ENCODE measurements at places on chromosomes 6 and 20. TPM values are rescaled to one million over a fixed set of nuclear protein-coding genes. Genes with fewer than 3 reads are reported as not detected.

- DNase-seq, result no peak
These were observed 94.0 kb upstream of the MCHR2 start for GRCh38 chr6:100088009-100088408.

DNA sequence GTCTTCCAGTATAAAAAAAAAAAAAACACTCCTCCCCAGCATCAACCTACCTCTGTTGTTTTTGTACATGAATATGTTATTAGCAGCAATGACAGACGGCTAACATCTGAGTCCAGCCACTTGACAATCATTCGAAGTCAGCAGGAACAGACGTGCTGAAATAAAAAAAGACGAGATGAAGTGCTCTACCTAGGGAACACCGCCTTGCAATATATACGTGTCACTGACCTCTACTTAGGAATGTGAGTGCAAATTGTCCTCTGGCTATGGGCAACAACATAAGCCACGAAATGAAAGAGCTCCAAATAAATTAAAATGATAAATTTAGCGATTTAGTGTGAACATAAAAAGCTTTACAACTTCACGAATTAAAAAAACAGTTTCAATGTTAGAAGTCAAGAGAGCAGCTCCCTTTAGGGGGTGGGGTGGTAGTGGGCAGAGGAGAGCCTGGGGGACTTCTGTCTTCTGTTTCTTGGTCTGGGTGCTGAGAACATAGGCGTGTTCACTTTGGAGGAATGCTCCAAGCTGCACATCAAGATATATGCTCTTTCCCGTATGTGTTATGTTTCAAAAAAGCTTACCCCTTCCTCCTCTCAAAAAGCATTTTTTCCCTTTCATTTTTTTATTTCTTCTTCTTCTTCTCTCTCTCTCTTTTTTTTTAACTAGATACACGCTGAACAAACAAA lies 23.3 kb downstream of the EDN1 start:
- DNase-seq, result no peak

TMEM14B gene
- total RNA-seq, result 74.1 TPM

- no peak for DNase-seq
These were observed 32.3 kb upstream of the LGSN start for GRCh38 chr6:63352069-63352543.

FAM209B gene
- total RNA-seq, result not detected

GRCh38 chr6:20653085-20653479 lies 118.8 kb downstream of the CDKAL1 start:
- no peak for DNase-seq

- no peak for DNase-seq
These were observed 622 bp downstream of the GPANK1 start for GRCh38 chr6:31663961-31664789.

HMGCLL1 gene
- 0.82 TPM for total RNA-seq

IMPG1 gene
- not detected for total RNA-seq

GRCh38 chr6:136502786-136503185 lies 47.4 kb downstream of the MAP7 start:
- DNase-seq, result no peak

ALDH5A1 gene
- total RNA-seq, result 3.8 TPM

TREML1 gene
- total RNA-seq, result 0.56 TPM

PTPRT gene
- 1.9 TPM for total RNA-seq

REPS1 gene
- 31.3 TPM for total RNA-seq

DNA sequence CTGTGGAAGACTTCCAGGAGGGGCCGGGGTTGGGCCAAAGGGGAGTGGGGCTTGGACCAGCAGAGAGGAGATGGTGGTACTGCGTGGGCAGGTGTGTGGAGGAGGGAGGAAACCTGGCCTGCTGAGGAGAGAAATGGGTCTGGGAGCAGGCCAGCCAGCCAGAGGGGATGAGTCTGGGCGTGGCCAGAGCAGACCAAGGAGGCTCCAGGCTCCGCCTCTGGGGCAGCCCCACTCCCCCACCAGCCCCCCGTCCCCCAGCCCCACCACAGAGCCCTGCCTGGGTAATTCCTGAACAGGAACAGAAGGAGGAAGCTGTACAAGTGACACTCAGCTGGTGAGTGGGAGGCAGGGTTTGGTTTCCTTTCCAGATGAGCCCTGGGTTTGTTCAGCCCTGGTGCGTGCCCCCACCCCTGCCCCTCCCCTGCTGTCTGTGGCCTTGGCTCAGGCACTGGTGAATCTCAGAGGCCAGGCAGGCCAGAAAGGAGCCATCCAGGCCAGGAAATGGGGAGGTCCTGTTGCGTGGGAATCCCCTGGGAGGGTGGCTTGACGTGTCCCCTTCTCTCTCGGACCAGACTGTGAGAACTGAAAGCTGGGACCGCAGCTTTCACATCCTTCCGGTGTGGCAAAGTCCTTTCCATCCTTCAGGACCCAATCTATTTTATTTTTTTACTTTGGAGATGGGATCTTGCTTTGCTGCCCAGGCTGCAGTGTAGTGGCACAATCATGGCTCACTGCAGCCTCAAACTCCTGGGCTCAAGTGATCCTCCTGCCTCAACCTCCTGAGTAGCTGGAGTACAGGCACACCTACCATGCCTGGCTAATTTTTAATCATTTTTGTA lies 9.4 kb upstream of the SRC start:
- no peak for DNase-seq

- DNase-seq, result no peak
These were observed 2.9 kb downstream of the SIRPB1 start for GRCh38 chr20:1616858-1617434.

DNA sequence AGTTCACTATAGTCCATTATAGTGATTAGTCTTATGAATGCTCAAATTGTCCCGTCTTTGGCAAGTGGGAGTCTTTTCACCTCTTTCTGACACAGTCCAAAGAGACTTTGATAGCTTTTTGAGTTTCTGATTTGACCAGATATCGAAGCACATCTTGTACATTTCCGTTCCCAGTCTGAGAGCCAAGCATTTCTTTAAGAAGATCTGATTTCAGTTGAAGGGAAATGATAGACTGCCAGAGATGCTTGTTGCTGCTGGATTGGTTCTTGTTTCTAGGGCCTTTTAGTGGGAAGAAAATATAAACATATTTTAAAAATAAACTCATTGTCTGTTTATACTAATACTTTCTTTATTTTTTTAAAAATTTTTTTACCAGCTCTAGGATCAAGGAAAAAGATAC lies 54.1 kb upstream of the IER3 start:
- no peak for DNase-seq

DNA sequence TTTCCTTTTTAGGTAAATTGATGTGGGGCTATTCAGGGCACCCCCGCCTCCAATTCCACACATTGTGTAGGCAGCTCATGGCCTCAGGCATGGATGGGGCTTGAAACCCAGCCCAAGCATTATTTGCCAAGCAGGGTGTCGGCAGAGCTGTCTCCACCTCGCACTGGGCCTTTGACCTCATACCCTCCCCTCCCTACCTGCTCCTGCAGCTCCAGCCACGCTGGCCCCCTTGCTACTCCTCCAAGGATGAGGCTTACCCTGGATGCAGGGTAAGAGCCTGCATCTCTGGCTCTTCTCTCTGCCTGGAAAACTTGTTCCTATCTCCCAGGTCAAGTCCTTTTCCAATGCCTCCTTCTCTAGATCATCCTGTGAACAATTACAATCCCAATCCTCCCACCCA lies 232.6 kb downstream of the SOD2 start:
- no peak for DNase-seq

TBXT gene
- total RNA-seq, result not detected

KIF6 gene
- total RNA-seq, result not detected

ARHGAP40 gene
- not detected for total RNA-seq

CLVS2 gene
- total RNA-seq, result not detected

MBOAT1 gene
- 10.2 TPM for total RNA-seq

DNA sequence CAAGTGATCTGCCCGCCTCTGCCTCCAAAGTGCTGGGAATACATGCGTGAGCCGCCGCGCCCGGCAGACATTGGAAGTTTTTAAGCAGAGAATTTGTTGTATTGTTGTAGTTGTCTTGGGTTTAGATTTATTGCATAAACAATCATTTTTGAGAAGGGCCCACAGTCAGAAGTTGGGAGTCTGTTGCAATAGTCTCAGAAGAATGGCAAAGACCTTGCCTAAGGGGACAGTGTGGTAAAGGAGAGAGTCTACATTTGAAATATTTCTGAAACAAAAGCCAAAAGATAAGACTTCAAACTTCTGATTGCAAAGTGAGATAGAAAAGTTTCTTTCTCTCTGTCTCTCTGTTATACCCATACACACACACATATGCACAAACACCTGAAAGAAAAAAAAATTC lies 22.5 kb downstream of the HFE start:
- no peak for DNase-seq

- no peak for DNase-seq
These were observed 213.0 kb upstream of the CDYL start for GRCh38 chr6:4563156-4563555.

GRCh38 chr6:84663866-84664265 lies 100.5 kb downstream of the TBX18 start:
- DNase-seq, result no peak

C6orf52 gene
- not detected for total RNA-seq

DNA sequence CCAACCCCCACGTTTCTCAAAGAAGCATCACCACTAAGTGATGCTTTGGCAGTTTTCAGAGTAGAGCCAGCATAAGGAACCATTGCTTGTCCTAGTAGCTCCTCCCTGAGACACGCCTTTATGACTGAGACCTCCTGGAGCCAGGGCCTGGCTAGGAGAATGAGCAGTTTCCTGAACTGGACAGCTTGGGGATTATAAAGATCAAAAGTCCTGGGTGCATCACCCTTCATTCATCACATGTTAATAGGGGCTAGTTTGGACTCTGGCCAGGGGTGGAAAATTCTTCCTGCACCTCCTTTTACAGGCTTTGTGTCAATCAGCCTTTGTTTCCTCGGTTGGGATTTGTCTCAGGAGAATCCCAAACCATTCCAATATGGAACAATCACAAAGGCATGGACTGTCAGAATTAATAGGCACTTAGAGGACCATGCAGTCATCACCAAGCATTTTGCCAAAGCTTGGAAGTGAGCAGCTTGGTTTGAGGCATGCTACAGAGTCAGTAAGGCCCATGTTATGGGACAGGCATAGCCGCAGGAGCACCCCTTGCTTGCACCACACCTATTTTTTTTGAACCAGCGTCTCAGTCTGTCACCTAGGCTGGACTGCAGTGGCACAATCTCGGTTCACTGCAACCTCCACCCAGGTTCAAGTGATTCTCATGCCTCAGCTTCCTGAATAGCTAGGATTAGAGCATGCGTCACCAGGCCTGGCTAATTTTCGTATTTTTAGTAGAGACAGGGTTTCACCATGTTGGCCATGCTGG lies 64.9 kb upstream of the TGM3 start:
- no peak for DNase-seq

GRCh38 chr6:122995921-122996793 lies at the start of gene CLVS2:
Gene CLVS2, plus strand, starts transcription at chr6:122996235. Its CDS starts 1,543 bp downstream, at chr6:122997778.
- no peak for DNase-seq

NKX2-4 gene
- total RNA-seq, result not detected

- no peak for DNase-seq
These were observed 56.4 kb downstream of the LYRM4 start for GRCh38 chr6:5204376-5204775.

DNA sequence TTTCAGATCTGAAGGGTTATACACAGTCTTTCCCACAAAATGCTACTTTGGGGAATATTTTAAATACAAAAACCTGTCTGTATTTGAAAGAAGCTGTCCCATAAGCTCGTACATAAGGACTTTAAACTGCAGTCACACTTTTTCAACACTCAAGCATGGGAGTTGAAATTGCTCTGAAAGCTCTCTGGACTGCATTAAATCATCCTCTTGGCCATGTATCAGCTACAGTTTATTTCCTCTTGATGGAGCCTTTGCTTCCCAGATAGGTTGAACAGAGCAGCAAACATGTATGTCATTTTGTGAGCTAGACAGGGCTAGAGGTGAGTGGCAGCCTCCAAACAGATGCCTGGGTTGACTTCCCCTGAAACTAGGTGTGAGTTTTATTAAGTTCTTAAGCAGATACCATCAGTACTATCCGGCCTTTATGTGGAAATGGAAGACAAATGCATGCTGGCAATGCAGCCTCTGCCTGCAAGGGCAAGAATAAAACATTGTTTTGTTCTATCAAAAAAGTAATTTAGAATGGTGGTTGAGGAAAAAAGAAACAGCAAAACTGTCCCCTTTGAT lies 105.9 kb upstream of the ENPP5 start:
- DNase-seq, result no peak

DLGAP4 gene
- total RNA-seq, result 42.6 TPM

GRCh38 chr6:80547827-80548226 lies 441.4 kb downstream of the BCKDHB start:
- no peak for DNase-seq

DNA sequence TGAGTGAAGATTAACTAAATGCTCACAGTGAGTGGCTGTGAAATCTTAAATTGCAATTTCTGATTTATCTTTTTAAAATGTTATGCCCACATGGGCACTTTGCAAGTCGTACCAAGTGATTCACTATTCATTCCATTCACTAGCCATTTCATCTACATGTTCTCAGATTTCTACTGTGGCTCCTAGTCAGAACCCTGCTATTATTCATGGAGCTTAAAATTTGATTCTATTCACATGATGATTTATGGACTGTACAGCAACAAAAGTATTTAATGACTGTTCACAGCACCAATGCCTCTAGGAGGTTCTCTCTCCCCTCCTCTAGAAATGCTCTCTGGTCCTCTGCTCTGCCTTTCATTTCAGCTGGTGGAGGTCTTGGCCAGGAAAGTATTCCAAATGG lies 133.5 kb upstream of the MAP3K7 start:
- DNase-seq, result no peak

AHCY gene
- 61.9 TPM for total RNA-seq

TMC2 gene
- 0.88 TPM for total RNA-seq

DNA sequence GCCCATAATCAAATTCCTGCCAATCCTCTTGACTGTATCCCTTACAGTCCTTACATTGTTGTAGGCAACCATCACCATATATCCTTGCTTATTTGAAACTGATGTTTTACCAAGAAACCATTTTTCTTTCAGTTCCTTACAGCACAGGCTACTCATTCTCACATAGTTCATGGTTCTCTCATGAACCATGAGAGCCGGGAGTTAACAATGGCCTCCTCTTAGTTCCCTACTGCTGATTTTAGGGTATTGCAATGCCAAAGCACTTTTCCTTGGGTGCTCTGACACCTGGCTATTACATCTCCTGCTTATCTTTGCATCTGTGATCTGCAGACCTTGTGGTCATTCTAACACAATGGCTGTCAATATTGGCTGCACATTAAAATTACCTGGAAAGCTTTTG lies 133.4 kb downstream of the MYB start:
- no peak for DNase-seq

- DNase-seq, result no peak
These were observed 6.7 kb downstream of the FLOT1 start for GRCh38 chr6:30735668-30736314.

DNA sequence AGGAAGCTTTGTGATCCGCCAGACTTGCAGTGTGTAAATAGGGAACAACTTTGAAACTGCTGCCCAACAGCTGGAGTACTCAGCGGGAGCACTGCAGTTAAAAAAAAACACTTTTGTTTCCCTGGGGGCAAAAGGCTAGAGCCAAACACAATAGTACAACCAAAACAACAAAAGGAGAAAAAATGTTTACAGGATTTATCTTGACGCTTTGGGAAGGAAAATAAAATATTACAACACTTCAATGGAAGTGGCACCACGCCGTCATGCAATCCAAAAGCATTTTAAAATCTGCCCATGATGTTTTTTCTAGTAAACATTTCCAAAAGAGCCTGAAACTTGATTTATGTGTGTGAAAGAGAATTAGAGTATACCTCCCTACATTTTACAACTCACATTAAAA lies 26.0 kb downstream of the PTPRK start:
- no peak for DNase-seq

GRCh38 chr6:103908898-103909297 lies 950.8 kb downstream of the HACE1 start:
- DNase-seq, result no peak
